ENCODE measurements at places on chromosomes 4 and X.
A peak's percentile ranks its signal among the peaks of the same experiment; 100 is the strongest.

GRCh38 chrX:57528670-57529255, 63.0 kb upstream of the ZXDB start:
- DNase-seq = no peak

GRCh38 chr4:117134386-117134785, 49.0 kb upstream of the TRAM1L1 start:
- peak; percentile 84 for DNase-seq

DNA sequence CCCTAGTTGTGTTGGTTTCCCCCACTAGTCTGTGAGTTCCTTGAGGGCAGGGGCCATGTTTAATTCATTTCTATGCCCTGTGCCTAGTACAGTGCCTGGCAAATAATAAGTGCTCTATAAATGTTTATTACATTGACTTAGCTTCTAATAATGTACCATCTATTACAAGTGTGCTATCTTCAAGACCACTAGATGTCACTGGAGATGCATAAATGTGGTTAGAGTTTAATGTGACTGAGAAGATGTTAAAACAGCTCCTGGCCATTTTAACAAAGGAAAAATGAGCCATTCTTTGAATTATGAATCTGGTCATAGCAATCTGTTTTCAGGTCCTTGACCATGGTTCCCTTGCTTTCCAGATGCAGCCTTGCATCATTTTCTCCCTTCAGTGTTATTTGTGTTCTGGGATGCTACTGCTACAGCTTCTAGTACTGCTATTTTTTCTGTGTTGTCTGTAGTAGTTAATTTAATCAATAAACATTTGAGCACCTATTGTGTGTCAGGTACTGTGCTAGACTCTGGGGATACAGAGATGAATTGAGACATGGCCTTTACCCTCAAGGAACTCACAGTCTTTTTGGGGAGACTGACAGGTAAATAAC, 43.2 kb downstream of the SLC9A6 start:
- DNase-seq = peak; percentile 63

DNA sequence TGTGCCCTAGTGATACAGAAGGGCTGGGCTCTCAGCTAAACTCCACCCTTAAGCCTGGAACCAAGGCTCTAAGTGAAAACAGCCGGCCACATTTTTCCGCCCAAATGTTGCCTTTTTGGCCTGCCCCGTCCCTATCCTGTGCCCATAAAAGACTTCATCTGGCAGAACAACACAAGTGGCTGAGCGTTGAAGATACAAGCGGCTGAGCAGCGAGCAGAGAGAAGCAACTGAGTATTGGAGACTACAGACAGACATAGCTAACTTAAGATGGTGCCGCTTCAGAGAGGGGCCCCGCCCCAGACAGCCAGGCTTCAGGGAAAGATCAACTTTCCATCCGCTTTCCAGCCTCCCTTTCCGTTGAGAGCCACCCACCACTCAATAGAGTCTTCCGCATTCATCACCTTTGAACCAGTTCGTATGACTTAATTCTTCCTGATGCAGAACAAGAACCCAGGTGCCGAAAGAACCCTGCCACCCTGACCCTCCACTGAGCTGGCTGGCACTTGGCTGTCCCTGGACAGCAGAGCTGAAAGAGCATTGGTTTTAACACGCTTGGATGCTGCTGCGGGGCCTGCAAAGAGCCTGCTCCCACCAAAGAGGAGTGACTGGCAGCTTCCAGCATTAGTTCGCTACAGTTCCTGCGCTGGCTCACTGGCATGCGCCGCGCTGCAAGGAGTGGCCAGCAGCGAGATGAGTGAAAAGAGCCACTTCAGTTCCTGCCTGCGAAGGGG, 853.2 kb upstream of the INTU start:
- DNase-seq = no peak

- no peak for DNase-seq
Measured at GRCh38 chrX:107421337-107421861, 28.1 kb upstream of the FRMPD3 start.

DNA sequence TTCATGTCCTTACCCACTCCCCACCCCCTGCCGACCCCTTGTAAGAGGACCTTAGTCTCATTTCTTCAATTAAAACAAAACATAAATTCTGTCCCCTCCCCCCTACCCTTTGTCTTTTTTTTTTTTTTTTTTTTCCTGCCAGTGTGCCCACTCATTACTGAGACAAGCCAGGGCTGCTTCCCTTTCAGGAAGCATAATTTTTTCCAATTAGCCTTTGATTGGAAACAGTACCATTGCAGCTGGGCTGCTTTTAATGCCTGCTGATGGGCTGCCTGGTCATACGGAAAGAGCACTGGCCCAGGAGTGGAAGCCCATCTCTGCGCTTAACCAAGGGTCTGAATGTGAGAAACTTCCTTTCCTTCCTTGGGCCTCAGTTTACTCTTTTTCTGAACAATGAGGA, 18.6 kb upstream of the CAPN6 start:
- DNase-seq = no peak

DNA sequence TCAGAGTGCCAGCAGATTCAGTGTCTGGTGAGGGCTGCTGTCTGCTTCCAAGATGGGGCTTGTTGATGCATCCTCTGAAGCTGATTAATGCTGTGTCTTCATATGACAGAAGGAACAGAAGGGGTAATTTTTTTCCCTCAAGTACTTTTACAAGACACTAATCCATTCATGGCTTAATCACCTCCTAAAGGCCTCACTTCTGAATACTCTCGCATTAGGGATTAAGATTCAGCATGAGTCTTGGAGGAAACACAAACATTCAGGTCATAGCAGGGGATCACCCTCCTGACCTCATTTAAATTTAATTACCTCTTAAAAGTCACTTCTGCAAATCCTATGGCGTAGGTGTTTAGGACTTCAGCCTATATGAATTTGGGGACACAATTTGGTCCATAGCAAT, 1145.5 kb upstream of the PCDH10 start:
- DNase-seq = no peak

GRCh38 chr4:110904435-110905065, 281.7 kb upstream of the PITX2 start:
- no peak for DNase-seq

- DNase-seq = no peak
Measured at GRCh38 chrX:119676949-119677653, 15.9 kb downstream of the SEPTIN6 start.

- no peak for DNase-seq
Measured at GRCh38 chrX:26722666-26723428, 506.9 kb downstream of the MAGEB5 start.
